NCI-H1092 treated with DMSO at 0.1 percent for 48 hours (cell line): ENCODE measurements at places on chromosomes 2 and 18.

GRCh38 chr2:166487171-166487570, 6.9 kb downstream of the SCN7A start:
- no peak for DNase-seq

DNA sequence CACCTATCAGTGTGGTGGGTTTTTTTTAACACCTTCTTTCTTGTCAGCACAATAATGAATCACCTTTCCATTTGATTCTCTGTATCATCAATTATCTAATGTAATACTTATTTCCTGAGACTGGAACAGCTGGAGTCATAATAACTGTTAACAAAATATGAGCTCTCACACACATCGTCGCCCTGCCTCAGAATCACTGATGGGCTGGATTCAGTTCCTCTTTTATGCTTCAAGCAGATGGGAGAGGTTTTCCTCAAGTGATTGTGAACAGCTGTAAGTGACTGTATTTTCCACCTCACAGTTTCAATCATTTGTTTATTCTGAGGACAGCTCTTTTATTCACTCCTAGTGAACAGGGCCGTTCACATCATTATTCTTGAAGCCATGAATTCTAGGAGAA, 330.2 kb downstream of the DSC3 start:
- DNase-seq, result peak; percentile 24

GRCh38 chr2:210318891-210319290, 3.9 kb upstream of the MYL1 start:
- no peak for DNase-seq

DNA sequence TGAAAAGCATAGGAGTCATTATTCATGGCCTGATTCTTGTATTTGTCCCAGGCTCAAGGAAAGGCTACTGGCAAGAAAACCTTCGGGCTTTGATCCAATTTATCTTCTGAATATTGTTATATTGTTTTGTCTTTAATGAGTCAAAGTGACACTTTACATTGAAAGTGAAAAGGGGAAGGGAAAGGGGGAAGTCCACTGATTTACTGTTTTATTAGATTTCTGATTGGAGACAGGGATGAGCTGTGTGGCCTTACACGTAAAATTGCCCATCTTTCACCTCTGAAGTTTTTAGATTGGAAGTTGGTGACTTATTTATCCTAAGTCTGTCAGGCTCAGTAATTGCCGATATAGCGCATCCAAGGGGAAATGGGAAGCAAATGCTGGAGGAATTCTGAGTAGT, 843.8 kb upstream of the LRRTM1 start:
- DNase-seq, result no peak

GRCh38 chr2:239827523-239827890, 197.6 kb downstream of the NDUFA10 start:
- DNase-seq, result no peak

GRCh38 chr18:22606563-22607283, 189.0 kb upstream of the CTAGE1 start:
- DNase-seq, result no peak

DNA sequence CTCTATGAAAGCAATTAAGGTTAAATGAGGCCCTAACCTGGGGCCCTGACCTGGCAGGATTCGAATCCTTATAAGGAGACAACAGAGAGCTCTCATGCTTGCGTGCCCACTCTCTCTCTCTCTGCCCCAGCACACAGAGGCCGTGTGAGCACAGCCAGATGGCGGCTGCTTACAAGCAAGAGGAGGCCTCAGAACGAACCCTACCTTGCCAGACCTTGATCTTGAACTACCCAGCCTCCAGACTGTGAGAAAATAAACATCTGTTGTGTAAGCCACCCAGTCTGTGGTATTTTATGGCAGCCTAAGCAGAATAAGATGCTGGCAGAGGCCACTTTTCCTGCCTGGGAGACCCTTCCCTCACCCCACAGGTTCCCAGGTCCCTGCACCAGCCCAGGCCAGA, 5.2 kb upstream of the UBE2F start:
- DNase-seq, result no peak

- DNase-seq, result no peak
These were observed 4.3 kb downstream of the ITPRIPL1 start for GRCh38 chr2:96329456-96329855.

DNA sequence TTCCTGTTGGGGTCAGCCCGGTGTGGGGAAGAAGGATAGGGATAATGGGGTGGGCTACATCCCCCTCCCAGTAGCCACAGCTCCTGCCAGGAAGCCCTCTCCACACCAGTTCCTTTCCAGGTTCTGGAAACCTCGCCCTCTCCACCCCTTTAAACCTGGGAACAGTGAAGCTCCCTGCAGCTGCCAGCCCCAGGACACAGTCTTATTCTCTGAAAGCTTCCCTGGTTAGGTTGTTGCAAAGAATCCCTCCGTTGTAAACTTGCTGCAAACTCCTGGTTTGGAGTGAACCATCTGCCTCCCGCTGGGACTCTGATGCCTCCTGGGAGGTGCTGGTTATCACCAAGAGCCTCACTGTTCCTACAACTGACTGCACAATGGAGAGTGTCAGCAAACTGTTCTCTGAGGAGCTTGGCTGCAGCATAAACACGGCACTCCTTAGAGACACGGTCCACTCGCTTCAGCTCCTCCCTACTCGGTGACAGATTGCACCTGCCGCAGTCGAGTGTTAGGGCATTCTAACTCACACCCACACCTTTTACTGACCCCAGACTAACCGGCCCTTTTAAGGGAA, 261.8 kb upstream of the RAB6C start:
- no peak for DNase-seq

DNA sequence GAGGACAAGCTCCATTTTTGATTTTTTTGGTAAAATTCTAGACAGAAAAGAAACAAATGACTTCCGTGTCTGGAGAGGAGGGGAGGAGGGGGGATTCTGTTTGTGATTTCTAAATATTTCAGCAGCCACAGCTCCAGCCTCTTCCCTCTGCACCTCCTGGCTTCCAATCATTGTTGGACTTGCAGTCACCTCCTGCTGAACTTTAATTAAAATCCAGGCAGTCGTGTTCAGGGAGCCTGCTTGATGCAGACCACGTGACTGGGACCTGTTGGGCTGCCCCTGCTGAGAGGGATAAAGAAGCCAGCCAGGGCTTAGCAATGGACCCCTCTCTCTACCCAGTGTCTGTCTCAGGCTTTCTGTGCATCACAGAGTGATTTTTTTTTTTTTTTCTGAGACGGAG, 115.1 kb downstream of the SH3BP4 start:
- DNase-seq, result no peak

DNA sequence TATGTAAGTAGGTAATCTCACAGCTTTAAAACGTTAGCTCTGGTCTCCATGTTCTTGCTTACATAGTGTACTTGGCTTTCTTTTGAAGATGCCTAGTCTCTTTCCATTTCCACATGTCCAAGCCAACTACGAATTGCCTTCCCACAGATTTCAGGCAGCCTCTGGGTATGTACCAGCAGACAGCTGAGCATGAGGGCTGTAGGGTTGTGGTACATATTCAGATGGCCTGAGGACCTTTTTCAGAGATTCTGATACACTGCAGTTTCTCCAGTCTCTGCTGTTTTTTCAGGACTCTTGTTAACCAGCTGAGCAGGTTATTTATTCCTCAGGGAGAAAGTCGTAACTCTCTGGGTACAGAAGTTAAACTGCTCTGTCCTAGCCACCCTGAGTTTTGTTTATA, 3.1 kb upstream of the KCNJ13 start:
- DNase-seq, result no peak
